ENCODE measurements at places on chromosomes 6 and 20.

DNA sequence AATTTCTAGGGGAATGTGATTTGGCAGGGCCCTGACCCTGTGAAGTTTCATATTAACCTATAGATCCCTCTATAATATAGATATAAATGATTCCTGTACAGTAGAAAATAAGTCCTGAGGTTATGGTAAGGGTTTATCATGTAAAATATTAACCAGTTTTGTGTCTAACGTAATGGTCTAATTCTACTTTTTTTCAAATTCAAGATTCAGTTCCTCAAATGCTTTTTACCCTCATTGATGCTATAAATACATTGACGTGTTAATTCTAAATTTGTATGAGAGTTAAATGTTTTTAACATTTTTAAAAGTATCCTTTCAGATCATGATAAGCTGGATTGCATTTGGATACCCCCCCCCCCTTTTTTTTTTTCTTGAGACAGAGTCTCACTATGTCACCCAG is 169.4 kb downstream of the MEI4 start:
- no peak for DNase-seq

GRCh38 chr20:23754731-23755130 is 4.0 kb upstream of the CST1 start:
- DNase-seq: no peak

DNA sequence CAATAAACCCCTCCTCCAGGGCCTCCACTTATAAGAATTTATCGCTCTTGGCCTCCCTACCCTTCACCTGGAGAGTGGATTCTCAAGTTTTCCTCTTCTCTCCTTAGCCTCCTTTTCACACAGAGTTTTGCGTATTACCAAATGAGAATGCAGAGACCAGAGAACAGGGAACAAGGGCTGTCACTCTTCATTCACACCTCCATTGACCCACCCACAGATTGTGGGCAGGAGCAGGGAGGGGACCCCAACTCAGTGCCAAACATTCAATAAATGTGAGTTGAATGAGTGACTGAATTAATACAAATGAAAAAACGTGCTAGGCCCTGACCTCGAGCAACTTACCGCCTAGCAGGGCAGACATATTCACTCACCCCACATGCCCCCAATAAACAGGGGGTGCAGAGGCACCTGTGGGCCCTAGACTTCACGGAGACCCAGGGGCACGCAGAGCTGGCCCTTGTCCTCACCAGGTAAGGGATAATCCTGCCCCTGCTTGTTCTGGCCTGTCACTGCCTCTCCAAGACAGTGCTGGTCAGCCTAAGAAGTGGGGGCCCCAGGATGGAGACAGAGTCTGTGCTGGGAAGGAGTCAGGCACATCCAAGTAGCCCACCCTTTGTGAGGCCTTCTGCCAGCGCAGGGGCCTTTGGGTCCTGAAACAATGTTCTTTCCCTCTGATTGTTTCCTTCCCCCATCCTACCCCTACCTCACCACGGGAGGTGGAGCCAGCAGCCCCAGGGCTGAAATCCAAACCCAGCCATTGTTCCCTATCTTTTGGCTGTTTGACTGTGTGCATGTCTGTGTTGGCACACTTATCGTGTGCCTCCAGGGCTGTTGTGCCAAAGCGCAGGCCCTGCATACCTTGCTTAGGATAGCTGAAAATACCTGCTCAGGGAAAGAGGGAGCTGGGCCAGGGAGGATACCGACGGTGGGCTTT is 8.4 kb upstream of the TJAP1 start:
- no peak for DNase-seq

DNA sequence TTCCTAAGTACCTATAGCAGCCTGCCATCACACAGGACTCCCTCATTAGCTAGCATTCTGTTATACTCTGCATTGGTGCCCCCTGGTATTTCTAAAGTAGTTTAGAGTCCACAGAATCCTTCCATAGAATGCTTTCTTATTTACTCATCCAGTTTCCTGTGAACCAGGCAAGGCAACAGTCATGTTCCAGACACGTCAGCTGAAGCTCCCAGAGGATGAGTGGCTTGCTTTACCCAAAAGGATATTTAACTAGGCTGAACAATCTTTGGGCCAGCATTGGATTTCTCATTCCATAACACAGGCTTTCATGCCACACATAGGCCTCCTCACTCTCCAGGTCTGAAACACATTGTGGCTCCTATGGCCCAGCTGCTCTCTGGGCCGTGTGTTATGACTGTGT is 203.8 kb upstream of the MAP3K7 start:
- DNase-seq: peak; percentile 86

DNA sequence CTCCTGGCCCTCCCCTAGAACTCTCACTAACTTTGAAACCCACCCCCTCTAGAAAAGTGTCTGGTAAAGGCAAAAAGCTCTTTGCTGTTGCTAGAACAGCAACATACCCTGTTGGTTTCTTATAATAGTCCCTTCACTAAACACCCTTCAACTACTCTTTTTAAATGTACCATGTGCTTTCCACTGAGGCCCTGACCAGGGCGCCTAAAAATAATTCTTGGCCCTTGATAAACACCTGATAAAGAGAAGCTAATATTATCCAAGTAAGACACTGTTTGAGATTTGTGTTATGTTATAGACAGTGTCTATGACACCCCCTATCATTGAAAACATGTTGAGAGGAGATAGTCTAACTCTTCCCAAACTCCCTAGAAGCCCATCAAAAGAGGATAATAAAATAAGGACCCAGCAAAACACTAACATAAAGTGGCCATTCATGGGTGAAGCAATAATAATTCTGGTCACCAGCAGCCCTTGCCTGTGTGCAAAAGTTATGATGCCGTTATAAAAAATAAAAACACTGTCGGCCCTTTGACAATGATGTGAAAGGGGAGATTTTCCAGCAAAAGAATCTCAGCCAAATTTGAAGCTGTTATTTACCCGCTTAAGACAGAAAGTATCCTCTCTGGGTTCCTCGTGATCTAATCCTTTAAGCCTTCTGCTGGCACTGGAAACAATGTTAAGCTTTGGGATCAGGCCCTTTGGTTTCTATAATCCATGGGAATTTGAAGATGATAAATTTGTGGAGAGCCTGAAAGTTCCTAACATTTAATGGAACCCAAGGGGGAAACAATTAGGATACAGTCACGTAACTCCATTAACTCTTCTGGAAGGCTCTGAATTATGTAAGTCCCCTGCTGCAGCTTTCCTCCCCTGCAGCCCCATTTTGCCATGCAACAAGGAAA is 122.6 kb upstream of the PLCB4 start:
- peak; percentile 7 for DNase-seq

GRCh38 chr6:106097411-106098231 is 11.5 kb downstream of the PRDM1 start:
- peak; percentile 68 for DNase-seq

- no peak for DNase-seq
Measured at GRCh38 chr6:13235339-13235738, 93.0 kb downstream of the TBC1D7 start.

GRCh38 chr20:34445177-34446065 is 70.8 kb upstream of the DYNLRB1 start:
- no peak for DNase-seq

- no peak for DNase-seq
Measured at GRCh38 chr20:19835533-19836222, 77.6 kb downstream of the RIN2 start.

- DNase-seq: no peak
Measured at GRCh38 chr6:148157841-148158240, 184.8 kb upstream of the SASH1 start.

GRCh38 chr6:85464722-85465150 is 14.9 kb downstream of the NT5E start:
- DNase-seq: peak; percentile 96

GRCh38 chr6:112330071-112330878 is 16.9 kb upstream of the RFPL4B start:
- DNase-seq: peak; percentile 70

DNA sequence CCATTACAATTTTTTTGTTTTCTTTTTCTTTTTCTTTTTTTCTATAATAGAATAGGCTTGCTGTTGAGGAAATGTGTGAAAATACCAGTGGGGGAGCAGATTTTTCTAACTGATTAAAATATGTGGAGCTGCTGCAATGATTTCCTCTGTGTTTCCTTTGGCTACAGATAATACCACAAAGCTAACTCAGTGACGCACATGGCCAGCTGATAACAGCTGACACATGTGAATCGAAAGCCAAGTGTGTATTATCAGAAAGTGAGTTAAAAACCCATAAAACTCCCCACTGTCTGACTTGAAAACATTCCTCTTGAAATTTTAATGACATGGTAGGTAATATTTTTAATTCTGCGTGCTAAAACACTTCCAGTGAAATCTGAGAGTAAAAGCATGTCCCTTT is 70.8 kb upstream of the AHI1 start:
- DNase-seq: peak; percentile 91

- DNase-seq: no peak
Measured at GRCh38 chr20:46670585-46671584, 18.4 kb downstream of the TP53RK start.

DNA sequence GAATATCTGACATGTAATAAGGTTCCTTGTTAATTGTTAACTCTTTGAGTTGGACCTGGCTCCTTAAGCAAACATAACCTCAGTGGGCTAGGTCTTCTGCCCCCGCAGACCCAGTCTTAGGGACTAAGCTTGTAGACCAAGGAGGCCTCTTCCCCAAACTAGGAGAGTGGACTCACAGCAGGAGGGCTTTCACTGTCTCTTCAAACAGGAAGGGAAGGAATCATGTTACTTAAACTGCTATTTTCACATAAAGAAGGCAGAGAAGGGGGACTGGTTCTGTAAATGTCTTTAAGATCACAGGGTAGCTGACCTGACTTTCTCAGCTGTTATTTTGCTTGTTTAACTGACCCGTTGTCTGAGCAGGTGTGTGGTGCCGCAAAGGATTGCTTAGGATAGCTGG is 34.9 kb upstream of the PRDM1 start:
- DNase-seq: no peak

GRCh38 chr6:167276772-167277533 is 14.2 kb upstream of the UNC93A start:
- no peak for DNase-seq

GRCh38 chr6:13395272-13396237 is 67.2 kb upstream of the TBC1D7 start:
- DNase-seq: peak; percentile 74

- DNase-seq: no peak
Measured at GRCh38 chr20:4060064-4060795, 44.9 kb upstream of the RNF24 start.

DNA sequence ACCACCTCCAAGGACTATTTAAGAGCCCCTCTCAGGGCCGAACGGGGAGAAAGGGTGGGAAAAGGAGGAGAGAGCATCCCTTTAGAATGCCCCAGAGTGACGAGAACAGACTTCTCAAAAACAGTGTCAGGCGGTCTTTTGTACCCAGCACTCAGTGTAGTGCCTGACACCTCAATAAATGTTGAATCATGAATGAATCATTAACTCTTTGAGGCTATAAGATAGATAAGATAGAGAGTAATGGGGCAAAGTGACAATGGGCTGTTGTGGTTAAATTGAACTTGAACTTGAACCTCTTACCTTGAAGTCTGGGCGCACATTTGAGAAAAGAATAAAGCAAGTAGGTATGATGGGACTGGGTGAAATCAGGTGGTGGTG is 7.4 kb downstream of the TCF21 start:
- DNase-seq: no peak

Data from EH (cell line).